Osteoblast (primary cell): ENCODE measurements at places on chromosomes 1 and 21. TPM values are rescaled to one million over a fixed set of nuclear protein-coding genes. Genes with fewer than 3 reads are reported as not detected.
A peak's percentile ranks its signal among the peaks of the same experiment; 100 is the strongest.

Gene MR1
- 29.3 and 33.0 TPM in 2 replicates for total RNA-seq

Gene SPRR5
- total RNA-seq, result not detected in 2 replicates

Gene GJC2
- total RNA-seq, result 0.88 and 1.4 TPM in 2 replicates

Gene REN
- not detected in 2 replicates for total RNA-seq

DNA sequence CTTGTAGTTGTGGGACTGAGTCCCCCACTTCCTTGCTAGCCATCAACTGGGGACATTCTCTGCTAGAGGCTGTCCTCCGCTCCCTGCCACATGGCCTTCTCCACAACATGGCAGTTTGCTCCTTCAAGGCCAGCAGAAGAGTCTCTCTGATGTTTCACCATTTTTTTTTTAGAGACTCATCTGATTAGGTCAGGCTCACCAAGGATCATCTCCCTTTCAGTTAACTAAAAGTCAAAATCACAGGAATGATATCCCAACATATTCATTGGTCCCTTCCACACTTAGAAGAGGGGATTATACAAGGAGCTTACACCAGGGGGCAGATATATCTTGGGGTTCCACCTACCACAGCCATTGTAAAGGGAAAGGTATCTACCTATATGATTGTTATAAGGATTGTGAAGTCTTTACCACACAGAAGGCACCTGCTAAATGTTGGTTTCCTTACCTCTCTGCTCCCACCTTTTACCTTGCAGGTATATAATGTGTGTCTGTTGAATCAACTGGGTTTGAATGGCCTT is 23.3 kb downstream of the RIMKLA start:
- DNase-seq, result peak; percentile 61

DNA sequence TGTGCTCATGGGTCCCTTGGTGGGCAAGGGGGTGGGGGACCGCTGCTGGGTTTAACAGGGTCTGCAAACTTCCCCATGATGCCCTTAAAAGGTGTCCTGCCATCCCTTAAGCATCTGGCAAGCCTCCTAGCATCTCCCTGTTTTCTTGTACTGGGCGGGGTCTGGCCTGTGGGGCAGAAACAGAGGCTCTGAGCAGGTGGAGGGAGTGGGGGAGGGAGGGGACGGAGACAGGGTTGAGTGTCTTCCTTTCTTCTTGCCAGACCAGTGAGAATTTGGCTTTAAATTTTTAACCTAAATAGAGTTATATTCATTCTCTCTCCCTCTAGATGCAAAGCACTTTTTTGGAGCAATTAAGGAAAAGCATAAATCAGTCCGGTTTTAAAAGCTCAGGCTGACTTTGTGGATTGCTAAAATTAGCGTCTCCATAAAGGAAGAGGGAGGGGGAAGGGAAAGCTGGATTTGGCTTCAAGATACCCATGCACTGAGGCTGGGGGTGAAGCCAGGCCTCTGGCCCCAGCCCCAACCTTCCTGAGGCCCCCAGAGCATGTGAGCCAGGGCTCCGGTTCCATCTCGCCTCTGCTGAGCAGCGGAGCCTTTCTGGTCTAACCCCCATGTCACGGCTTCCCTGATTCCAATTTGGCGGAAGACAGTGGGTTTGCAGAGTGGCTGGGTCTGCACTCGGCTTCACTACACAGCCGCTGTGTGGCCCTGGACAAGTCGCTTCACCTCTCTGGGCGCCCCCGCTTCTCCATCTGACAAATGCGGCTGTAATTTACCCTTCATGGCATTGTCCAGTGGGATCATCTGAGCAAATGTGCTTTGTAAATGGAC is 25.3 kb downstream of the IGSF21 start:
- DNase-seq, result no peak

GRCh38 chr1:183908079-183908478 is 103.2 kb downstream of the RGL1 start:
- DNase-seq, result no peak

GRCh38 chr1:61204528-61204927 is 122.2 kb downstream of the NFIA start:
- no peak for DNase-seq

GRCh38 chr1:91572044-91572443 is 71.4 kb downstream of the CDC7 start:
- no peak for DNase-seq

- DNase-seq, result no peak
Observed at GRCh38 chr21:30942192-30942591, 60.8 kb upstream of the KRTAP11-1 start.

GRCh38 chr21:43735236-43736091 is 16.5 kb downstream of the PDXK start:
- peak; percentile 69 for DNase-seq

DNA sequence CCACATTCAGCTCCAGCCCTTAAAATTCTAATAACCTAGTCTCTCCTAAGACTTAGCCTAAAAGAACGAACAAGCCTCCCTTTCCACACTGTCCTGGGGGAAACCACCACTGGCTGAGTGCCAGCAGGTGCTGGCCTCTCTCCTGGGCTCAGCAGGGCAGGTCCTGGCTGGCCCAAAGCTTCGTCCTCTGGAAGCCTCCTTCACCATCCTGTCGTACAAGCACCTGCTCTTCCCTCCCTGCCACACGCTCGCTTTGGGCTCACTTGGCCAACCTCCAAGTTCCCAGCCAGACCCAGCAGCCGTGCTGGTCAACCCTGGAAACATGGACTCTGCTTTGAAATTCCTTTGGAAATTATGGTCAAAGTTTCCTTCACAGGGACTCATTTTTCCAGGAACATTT is 58.2 kb upstream of the SLC25A33 start:
- no peak for DNase-seq

GRCh38 chr1:234593771-234594504 is 16.0 kb downstream of the IRF2BP2 start:
- DNase-seq, result no peak
